HFFc6 (cell line): ENCODE measurements at places on chromosomes 5 and 9. TPM values are rescaled to one million over a fixed set of nuclear protein-coding genes. Genes with fewer than 3 reads are reported as not detected.

The IL13 gene
- not detected in 3 replicates for total RNA-seq

The C6 gene
- total RNA-seq: not detected in 2 replicates

The TLE4 gene
- total RNA-seq: 119 to 186 TPM (median 140 TPM) in 3 replicates

GRCh38 chr9:133103183-133103986 is 17.7 kb downstream of the RALGDS start:
- no peaks in the 10 kb centered on the region for H3K4me1 ChIP-seq
- H3K27ac ChIP-seq: peak overlapping the region; percentile 26; the same call in 1 of the 2 replicates
- no peak overlapping the region for H3K4me3 ChIP-seq
- DNase-seq: peak; percentile 25

DNA sequence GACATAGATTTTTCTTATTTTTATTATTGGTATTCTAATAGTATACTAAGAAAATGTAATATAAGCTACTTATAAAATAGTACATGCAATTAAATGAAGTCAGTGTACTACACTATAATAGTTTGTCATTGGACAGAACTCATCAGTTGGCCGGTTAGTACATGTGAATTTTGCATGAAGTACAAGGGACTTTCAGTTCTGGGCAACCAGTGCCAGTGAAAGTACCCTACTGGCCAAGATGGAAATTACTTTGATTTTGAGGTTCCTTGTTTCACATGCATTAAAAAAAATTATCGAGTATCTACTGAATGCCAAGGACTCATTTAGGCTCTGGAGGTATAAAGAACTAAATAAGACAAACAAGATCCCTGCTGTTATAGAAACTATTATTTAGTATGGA is 213.4 kb upstream of the ELL2 start:
- H3K27ac ChIP-seq: no peak overlapping the region
- H3K36me3 ChIP-seq: peaks cover 11% of the 10 kb centered on the region
- peaks cover 76% of the 10 kb centered on the region for H3K4me1 ChIP-seq
- no peak overlapping the region for H3K4me3 ChIP-seq

GRCh38 chr5:139705655-139706587 is 57.8 kb downstream of the CXXC5 start:
- H3K27me3 ChIP-seq: peaks cover 7% of the 10 kb centered on the region
- no peaks in the 10 kb centered on the region for H3K36me3 ChIP-seq
- no peak overlapping the region for H3K4me3 ChIP-seq

DNA sequence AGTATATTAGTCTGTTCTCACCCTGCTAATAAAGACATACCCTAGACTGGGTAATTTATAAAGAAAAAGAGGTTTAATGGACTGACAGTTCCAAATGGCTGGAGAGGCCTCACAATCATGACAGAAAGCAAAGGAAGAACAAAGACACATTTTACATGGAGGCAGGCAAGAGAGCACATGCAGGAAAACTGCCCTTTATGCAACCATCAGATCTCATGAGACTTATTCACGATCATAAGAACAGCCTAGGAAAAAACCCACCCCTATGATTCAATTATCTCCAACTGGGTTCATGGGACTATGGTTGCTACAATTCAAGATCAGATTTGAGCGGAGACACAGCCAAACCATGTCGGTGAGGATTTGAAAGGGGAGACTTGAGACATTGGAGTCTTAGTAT is 252.8 kb upstream of the PPP1R2B start:
- no peak for DNase-seq
- H3K36me3 ChIP-seq: peaks cover 10% of the 10 kb centered on the region
- H3K27ac ChIP-seq: no peak overlapping the region
- no peaks in the 10 kb centered on the region for H3K4me1 ChIP-seq
- no peak overlapping the region for H3K4me3 ChIP-seq

GRCh38 chr9:88071331-88071730 is 66.9 kb downstream of the SPATA31C2 start:
- H3K36me3 ChIP-seq: no peaks in the 10 kb centered on the region
- peaks cover 5% of the 10 kb centered on the region; the same call in 1 of the 2 replicates for H3K27me3 ChIP-seq
- H3K4me3 ChIP-seq: no peak overlapping the region
- DNase-seq: no peak

- H3K27me3 ChIP-seq: peaks cover 37% of the 10 kb centered on the region
- H3K27ac ChIP-seq: no peak overlapping the region
- peaks cover 10% of the 10 kb centered on the region; the same call in 1 of the 2 replicates for H3K4me1 ChIP-seq
- no peak overlapping the region for H3K4me3 ChIP-seq
- DNase-seq: no peak
These were observed 13.7 kb upstream of the ARAP3 start for GRCh38 chr5:141695627-141696215.

DNA sequence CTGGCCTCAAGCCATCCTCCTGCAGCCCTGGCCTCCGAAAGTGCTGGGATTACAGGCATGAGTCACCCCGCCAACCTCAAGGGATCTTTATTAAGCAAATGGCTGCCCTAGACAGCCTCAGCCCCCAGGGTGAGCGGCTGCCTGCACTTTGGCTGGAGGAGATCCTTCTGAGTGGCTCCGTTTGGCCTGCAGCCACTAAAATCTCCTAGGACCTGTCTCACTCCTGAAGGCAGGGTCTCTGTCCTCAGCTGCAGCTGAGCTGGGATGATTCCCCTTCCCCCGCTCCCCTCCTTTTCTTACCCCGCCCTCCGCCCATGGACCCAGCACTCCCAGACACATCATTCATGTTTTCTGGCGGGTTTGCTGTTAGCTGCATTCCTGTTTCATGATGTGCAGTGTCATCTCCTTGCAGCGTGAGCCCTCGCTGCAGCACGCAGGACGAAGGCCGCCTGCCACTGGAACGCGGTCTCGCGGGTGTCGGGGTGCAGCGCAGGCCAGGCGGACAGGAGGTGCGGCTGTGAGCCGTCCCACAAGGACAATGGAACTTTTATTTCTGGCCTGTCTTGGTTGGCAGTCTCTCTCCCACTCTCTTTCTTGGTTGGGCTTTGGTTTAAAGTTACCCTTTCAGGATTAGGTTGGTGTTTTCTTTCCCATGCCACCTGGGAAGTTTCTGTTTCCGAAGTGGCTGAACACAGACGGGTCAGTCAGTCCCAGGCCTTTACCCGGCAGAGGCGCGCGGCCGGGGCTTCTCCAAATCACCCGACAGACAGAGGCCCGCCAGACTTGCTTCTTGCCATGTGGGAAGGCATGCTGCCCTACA is 137.1 kb downstream of the FOXD1 start:
- H3K4me1 ChIP-seq: peaks cover 55% of the 10 kb centered on the region
- H3K27me3 ChIP-seq: no peaks in the 10 kb centered on the region; the same call in none of the 2 replicates

DNA sequence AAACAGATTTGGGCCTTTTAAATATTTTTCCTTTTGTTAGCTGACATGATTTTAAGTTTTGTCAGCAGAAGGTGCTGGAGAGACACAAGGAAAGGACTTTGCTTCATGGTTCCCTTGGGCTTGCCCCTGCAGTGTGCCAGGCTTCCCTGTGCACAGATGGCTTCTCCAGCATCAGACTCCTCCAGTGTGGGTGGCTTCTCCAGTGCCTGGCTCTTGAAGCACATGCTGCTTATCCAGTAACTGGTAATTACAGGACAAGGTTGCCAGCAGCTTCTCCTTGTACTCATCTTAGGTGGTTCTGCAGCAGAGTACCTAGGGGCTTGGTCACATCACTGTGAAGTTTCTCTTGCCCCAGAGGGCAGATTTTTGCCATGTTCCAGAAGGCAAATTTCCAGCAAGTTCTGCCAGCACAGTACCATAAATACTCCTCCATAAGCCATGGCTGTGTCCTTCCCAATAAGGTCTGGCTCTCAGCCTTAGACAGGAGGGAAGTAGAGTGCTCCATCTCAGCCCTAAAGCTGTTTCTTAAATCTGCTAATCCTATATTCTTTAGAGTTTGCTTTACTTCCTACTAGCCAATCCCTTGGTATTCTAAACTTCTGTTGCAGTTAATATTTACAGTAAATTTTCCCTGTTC is 62.4 kb downstream of the PJA2 start:
- H3K36me3 ChIP-seq: peaks cover 7% of the 10 kb centered on the region; the same call in 1 of the 2 replicates
- H3K27me3 ChIP-seq: peaks cover 1% of the 10 kb centered on the region; the same call in 1 of the 2 replicates
- no peak for DNase-seq
- H3K4me1 ChIP-seq: peaks cover 13% of the 10 kb centered on the region; the same call in 1 of the 2 replicates
- no peak overlapping the region for H3K27ac ChIP-seq

DNA sequence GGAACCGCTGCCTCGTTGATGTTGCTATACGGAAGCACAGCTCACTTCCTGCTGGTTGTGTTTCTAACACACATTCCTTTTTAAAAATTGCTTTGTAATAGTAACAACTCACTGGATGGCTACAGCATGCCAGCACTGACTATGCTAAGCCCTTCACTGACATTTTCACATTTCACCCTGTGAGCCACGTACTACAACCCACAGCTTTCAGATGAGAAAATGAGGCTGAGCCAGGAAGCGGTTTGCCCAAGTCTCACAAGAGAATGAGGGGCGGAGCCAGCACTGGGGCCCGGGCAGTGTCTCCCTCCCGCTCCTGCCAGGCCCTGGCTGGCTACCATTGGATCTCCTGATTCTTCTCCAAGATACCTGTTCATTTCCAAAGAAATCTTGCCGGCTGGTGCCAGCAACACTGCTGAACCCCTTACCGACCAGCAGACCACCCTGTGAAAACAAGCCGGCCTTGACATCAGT is 38.3 kb downstream of the FAM78A start:
- H3K36me3 ChIP-seq: peaks cover 3% of the 10 kb centered on the region
- H3K27me3 ChIP-seq: peaks cover 2% of the 10 kb centered on the region
- peak; percentile 41 for DNase-seq
- H3K27ac ChIP-seq: peak overlapping the region; percentile 80
- H3K4me3 ChIP-seq: no peak overlapping the region
- peaks cover 13% of the 10 kb centered on the region for H3K4me1 ChIP-seq

DNA sequence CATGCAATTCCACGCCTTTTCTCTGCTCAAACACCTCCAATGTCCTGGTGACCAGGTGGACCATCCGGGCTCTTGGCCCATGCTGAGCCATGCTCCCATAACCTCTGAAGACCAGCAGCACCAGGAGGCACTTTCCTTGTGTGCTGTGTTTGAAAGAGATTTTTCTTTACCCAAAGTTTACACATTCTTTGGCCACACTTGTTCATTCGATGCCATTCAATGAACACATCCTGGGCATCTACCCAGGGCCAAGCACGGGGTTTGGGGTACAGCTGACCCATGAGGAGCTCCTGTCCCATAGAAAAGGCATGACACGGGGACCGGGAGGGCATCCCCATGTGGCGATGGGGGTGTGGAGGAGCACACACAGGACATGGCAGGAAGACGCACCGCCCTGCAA is 77.1 kb upstream of the IRX1 start:
- no peak for DNase-seq
- no peaks in the 10 kb centered on the region for H3K4me1 ChIP-seq
- no peak overlapping the region for H3K4me3 ChIP-seq
- H3K27ac ChIP-seq: no peak overlapping the region
- H3K27me3 ChIP-seq: no peaks in the 10 kb centered on the region
- peaks cover 4% of the 10 kb centered on the region for H3K36me3 ChIP-seq

GRCh38 chr9:13860019-13860418 is 453.9 kb downstream of the NFIB start:
- no peak for DNase-seq
- H3K36me3 ChIP-seq: no peaks in the 10 kb centered on the region
- H3K4me1 ChIP-seq: peaks cover 13% of the 10 kb centered on the region
- no peak overlapping the region for H3K4me3 ChIP-seq
- H3K27ac ChIP-seq: no peak overlapping the region
